Activated CD4-positive, alpha-beta T cell treated with anti-CD3 and anti-CD28 coated beads, Interleukin-2, amount 50 U/mL, for 1 hour (primary cell): ENCODE measurements at places on chromosomes 11 and 22.

- DNase-seq = no peak
Measured at GRCh38 chr11:42003801-42004200, 544.3 kb upstream of the LRRC4C start.

DNA sequence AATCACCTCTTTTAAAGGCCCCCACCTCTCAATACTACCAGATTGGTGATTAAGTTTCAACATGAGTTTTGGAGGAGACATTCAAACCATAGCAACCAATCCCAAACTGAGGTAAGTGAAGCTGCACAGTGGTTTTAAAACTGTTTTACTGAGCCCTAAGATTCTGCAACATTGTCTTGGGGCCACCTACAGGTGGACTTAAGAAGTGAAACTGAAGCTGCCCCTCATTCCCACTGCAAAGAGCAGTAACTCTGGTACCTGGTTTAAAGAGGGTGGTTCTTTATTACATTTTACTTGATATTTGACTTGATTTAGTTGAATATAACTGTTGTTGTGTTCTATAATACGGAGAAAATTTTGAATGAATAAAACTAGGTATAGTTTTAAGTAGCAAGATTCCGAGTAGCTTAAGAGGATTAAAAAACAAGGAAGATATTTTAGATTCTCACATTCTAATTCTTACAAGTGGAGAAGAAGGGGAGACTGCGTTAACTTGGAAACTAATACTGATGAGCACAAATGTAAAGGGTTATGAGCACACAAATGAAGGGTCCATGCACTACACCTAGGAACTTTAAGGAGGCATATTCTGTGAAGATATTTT, 26.7 kb downstream of the SYT9 start:
- DNase-seq = no peak

DNA sequence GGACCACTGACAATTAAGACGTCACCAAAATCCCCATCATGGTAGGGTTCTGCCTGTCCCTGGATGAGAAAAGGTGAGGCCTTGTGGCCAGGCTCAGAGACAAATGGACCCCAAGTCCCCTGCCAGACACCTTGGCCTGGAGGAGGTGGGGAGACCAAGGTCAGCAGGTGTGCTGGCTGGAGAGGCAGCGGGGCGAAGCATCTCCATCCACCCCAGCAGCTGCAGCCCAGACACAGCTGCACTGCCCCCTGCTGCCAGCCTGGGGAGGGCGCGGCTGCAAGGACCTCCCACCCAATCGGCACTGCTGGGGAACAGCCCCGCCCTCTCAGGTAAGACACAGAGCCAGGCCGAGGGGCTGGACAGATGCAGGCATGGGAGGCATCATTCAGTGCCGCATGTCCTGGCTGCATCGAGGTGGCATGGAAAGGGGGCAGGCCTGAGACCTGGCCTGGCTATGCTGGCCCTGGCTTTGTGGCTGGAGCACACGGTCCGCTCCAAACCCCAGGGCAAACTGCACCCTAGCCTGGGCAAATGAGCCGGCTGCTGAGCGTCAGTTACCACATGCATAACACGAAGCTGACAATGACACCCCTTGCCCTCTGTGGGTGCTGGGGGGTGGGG, 12.2 kb upstream of the MFNG start:
- DNase-seq = peak; percentile 73

- DNase-seq = no peak
Measured at GRCh38 chr11:12727563-12728211, 53.5 kb downstream of the TEAD1 start.

DNA sequence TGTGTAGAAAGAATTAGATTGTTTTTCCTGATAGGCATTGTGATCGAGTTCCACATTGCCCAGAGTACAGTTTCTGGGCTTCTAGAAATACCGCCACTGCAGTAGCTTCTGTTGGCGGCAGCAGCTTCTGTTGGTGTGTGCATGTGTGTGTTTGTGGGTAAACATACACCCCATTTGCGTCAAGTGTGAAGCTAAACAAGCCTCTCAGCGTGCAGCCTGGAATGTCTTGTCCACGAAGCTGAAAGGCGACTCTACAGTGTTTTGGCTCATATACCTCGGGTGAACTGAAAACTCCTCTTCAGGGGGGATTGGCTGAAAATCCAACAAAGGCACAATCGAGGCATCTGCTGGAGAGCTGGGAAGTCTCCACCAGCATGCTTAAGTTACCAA, 112.0 kb upstream of the E2F8 start:
- DNase-seq = no peak

DNA sequence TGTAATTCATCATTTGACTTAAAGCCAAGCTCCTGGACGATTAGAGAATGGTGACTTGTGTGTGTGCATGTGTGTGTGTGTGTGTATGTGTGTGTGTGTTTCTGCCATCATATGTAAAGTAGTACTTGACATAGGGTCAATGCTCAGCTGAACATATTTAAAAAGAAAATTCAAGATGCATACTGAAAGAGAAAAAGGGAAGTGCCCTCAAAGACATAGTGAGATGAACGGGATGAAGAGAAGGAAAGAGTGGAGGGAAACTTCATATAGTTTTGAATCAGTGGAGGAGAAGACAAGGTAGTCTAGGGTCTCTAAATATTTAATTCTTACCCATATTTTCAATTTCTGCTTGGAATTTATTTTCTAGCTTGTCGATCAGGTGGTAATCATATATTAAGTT, 4.0 kb downstream of the TCN1 start:
- no peak for DNase-seq

DNA sequence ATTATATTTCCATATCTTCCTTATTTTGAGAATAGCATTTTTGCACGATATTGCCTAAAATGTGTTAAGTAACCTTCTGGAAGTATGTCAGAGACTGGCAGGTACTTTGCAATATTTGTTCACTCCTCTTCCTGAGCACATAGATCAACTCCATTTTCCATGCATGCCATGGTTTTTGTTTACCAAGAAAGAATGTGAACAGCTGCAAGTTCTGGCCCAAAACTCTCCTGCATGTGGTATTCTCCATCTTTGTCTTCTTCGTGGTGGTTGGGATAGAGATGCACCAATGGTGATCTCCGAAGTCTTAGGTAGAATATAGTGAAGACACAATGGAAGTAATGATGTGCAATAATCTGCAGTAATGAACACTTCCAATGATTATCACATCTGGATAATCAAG, 2241.0 kb upstream of the RAG2 start:
- no peak for DNase-seq

DNA sequence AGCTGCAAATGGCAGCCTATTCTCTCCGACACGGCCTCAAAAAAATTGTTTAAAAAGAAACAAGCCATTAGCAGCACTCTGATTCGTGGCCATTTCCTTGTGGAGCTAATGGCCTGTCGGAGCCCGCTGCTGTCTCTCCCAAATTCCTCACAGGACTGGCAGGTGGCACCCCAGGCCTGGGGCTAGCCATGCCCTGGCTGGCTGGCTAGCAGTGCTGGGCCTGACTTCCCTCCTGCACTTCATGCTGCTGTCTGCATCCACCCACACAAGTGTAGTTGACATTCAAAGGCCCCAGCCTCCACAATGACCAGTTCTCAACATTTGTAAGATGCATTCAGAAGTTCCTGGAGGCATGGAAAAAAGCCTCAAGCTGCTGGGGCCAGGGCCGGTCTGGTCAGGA, 61.5 kb downstream of the SMCO4 start:
- no peak for DNase-seq
